ENCODE measurements at places on chromosomes 1 and 21.

GRCh38 chr1:178536329-178536728 lies 23.4 kb downstream of the TEX35 start:
- no peak for DNase-seq

GRCh38 chr1:180961622-180962021 lies 48.9 kb downstream of the KIAA1614 start:
- no peak for DNase-seq

- DNase-seq, result no peak
Observed at GRCh38 chr1:93798291-93798690, 80.7 kb downstream of the DNTTIP2 start.

DNA sequence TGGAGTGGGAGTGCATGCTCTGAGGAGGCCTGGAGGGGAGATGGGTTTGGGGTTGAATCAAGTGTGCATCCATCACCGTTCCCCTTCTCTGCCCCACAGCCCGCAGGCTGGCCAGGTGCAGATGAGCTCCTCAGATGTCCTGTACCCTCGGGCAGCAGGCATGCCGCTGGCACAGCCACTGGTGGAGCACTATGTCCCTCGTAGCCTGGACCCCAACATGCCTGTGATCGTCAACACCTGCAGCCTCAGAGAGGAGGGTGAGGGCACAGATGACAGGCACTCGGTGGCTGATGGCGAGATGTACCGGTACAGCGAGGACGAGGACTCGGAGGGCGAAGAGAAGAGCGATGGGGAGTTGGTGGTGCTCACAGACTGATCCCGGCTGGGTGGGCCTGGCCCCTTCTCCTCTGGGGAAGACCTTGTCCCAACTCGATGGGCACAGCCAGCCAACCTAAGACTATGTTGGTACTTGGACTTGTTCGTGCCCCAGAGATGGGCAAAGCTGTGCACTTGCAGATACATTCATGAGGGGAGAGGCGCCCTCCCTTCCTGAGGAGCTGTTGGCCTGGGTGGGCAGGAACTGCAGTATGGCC lies 26.0 kb downstream of the ETNK2 start:
- no peak for DNase-seq

- DNase-seq, result no peak
Observed at GRCh38 chr1:63073309-63074306, 248.8 kb upstream of the FOXD3 start.

All from stimulated activated CD4-positive, alpha-beta T cell treated with anti-CD3 and anti-CD28 coated beads, Interleukin-12 subunit alpha, Interleukin-12 subunit beta, amount 100 ng/mL, for 48 hours (primary cell).